Hematopoietic multipotent progenitor cell treated with erythropoietin and hydrocortisone succinate and interleukin-3 and kit ligand, for 6 days (in vitro differentiated cells): ENCODE measurements at places on chromosomes 3 and 15.
A peak's percentile ranks its signal among the peaks of the same experiment; 100 is the strongest.

- peak; percentile 80 for DNase-seq
These were observed 30.3 kb upstream of the SETD2 start for GRCh38 chr3:47193871-47194859.

DNA sequence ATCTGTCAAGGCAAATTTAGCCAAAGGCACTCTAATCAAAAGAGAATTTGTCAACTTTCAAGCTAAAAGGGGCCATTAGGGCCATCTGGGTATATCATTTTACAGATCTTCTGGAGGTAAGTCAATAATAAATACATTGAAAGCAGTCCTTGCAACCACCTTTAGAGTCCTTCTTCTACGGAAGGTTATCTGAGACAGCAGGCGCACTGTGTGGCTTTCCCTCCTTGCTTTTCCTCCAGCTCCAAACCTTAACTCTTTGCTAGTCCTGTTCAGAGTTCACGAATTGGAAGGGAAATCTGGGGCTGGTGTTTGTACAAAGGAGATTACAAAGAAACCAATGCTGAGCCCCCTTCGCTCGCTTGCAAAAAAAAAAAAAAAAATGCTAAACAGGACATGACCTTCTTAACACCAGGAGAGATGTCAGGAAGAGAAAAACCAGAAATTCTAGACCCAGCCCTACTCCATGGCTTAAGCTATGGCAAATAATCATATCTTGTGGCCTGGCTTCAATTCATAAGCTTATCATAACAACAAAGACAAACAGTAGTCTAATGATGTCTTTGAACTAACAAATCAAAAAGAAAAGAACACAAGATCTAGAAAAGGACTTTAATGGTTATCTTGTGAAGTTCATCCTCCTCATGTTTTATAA, 215.7 kb downstream of the STT3B start:
- no peak for DNase-seq

- DNase-seq = no peak
These were observed 109.2 kb downstream of the EPHB1 start for GRCh38 chr3:134904241-134904771.

- no peak for DNase-seq
These were observed 55.8 kb upstream of the LMCD1 start for GRCh38 chr3:8445861-8446260.

DNA sequence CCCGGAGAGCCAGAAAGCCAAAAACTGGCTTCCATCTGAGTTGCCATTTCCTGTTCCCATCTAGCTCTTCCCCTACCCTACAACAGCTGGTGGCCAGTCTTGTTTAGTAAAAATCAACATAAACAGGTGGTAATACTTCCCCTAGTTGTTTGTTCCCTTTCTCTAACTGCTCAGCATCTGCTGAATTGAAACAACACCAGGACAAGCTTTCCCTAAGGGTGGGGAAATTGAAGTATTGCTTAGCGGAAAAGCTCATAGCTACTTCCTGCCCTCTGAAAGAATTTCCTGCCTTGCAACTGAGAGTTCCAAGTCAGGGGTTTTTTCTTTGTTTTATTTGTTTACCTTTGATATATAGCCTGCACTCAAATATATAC, 66.8 kb downstream of the HMG20A start:
- no peak for DNase-seq

- DNase-seq = no peak
These were observed 8.6 kb downstream of the GABRR3 start for GRCh38 chr3:98026425-98027084.

DNA sequence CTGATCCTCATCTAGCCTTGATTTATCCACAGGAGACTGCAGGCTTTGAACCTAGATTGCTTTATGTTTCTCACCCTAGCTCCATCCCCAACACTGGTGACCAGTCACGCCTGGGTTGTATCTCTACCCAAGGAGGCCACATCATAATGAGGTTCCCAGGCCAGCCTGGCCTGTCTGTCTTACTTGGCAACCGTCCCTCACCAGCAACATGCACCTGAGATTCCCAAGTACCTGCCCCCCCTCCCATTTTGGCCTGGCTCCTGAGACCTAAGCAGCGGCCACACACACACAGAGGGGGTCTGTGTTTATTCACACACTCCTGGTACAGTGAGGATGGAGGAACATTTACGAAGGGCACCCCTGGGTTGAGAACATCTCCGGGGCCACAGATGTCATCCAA, 2.4 kb downstream of the CAMK2N2 start:
- no peak for DNase-seq

DNA sequence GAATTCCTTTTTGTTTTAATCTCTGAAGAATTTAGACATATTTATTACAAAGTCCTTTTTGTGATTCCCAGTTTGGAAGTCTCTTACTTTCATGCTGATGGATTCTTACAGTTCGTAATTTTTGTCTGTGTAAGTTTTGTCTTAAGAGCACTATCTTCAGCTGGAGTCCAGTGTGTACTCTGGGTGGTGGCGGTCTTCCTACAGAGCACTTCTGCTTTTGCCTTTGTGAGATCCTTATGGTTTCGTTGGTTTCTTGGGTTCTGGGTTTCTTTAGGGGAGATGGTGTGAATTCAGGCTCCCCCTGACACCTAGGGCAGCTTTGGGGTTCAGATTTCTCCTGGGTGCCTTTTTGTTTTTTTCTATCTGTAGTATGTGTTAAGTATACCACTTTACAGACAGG, 45.3 kb downstream of the PLS1 start:
- no peak for DNase-seq

DNA sequence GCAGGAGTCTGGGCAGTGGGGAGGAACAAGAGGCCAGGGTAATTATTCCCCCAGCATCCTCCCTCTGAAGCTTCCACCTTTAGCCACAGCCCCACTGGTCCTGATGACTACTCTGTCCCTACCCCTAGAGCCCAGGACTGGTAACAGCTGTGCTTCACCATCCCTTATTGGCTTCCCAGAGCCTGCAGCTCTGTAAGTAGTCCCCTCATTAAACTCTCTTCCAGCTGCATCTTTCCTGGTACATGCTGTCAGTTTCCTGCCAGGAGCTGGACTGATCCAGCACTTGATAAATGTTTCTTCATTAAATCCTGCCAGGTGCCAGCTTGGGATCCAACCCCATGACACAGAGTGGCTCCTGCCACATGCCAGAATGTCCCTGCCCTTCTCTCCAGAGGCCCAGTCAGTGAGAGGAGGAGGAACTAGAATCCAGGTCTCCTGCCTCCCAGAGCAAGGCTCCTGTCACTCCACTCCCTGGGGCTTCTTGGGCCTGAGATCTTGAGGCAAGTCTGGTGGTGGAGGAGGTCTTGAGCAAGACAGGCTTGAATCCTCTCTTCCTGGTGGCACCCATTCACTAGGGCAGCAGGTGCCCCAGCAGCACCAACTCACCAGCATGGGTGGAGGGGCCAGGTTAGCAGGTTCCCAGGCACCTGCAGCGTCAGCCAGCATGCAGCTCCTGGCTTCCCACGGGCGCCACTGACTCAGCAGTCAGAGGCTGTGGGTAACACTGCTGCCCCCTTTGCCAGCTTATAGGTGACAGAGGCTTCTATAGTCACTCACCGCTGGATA, 27.6 kb downstream of the FBXW12 start:
- no peak for DNase-seq

- no peak for DNase-seq
These were observed 13.8 kb upstream of the SNRPA1 start for GRCh38 chr15:101308604-101309435.

DNA sequence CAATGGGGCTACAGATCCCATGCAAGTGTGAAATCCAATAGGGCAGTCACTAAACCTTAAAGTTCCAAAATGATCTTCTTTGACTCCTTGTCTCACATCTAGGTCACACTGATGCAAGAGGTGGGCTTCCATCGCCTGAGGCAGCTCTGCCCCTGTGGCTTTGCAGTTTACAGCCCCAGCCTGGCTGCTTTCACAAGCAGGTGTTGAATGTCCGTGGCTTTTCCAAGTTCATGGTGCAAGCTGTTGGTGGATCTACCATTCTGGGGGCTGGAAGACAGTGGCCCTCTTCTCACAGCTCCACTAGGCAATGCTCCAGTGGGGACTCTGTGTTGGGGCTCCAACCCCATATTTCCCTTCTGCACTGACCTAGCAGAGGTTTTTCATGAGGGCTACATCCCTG, 68.5 kb upstream of the PRR20G start:
- no peak for DNase-seq
